ENCODE measurements at places on chromosomes 1 and 21.
A peak's percentile ranks its signal among the peaks of the same experiment; 100 is the strongest.

- no peak for DNase-seq
Measured at GRCh38 chr21:42091899-42092508, 20.9 kb downstream of the UMODL1 start.

- DNase-seq = peak; percentile 71
Measured at GRCh38 chr21:41816583-41817165, 49.8 kb upstream of the RIPK4 start.

GRCh38 chr1:182332261-182333060, 59.1 kb downstream of the GLUL start:
- DNase-seq = no peak

DNA sequence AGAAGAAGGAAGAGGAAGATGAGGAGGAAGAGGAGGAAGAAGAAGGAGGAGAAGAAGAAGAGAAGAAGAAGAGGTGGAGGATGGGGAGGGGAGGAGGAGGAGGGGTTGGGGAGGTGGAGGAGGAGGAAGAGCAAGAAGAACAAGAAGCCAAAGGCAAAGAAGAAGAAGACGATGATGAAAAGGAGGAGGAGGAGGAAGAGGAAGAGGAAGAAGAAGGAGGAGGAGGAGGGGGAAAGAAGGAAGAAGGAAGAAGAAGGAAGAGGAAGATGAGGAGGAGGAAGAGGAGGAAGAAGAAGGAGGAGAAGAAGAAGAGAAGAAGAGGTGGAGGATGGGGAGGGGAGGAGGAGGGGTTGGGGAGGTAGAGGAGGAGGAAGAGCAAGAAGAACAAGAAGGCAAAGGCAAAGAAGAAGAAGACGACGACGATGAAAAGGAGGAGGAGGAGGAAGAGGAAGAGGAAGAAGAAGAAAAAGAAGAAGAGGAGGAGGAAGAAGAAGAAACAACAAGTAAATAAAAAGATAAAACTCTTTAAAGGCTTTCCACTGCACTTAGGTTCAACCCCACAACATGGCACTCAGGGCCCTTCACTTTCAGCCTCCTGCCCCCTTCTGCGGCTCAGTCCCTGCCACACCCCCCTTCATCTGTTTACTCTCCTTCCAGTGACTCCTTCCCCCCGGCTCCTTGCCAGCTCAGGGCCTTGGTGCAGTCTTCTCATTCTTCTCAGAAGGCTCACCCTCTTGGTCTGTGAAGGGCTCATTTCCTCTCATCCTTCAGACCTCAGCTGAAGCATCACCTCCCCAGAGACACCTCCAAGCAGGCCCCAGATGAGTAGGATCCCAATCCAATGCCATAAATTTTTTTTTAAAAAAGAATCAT, 114.0 kb downstream of the KCNN3 start:
- DNase-seq = no peak

- no peak for DNase-seq
Measured at GRCh38 chr1:77026135-77026534, 158.9 kb downstream of the ST6GALNAC5 start.

DNA sequence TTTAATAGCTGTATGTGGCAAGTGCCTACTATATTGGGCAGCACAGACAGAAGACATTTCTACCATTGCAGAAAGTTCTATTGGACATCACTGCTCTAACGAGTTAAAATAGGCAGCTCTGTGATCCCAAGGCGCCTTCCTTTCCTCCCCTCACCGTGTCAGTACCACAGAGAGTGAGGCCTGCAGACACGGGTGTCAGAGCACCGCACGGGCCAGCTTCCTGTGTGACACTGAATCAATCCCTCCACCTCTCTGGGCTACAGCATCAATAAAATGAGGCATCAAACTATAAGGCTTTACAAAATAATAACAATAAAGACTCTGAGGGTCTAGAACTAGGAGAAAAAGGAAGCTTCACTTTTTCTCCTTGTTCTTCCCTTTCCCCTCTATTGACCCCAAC, 246.7 kb downstream of the FOXD2 start:
- peak; percentile 16 for DNase-seq

DNA sequence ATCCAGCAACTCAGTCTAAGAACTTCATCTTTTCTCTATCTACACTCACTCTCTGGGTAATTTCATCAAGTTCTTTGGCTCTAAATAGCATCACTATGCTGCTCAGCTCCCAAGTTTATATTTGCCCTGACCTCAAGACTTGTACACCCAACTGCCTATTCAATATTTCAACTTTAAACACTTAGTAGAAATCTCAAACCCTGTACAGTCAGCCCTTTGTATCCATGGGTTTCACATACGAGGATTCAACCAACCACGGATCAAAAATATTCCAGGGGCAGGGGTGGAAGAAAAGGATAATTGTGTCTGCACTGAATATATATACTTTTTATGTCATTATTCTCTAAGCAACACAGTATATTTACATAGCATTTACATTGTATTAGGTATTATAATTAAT, 13.9 kb downstream of the ASH1L start:
- DNase-seq = no peak

DNA sequence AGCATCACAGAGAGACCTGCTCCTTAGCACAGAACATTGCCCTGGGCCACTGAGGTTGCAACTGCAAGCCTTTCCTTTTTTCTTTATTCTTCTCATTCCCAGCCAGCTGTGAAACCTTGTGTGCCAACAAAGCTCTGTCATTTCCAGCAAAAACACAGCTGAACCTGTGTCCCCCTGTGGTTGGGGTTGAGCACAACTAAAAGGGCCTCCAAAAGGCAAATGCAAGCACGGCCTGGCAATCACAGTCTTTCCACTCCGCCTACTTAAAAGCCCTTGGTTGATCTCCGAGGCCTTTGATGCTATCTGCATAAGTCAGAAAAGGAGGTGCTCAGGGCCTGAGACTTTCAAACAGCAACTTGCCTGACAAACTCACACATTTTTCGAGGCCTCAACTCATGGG, 32.7 kb downstream of the SUSD4 start:
- peak; percentile 31 for DNase-seq

- no peak for DNase-seq
Measured at GRCh38 chr1:116150368-116150767, 39.2 kb downstream of the MAB21L3 start.

DNA sequence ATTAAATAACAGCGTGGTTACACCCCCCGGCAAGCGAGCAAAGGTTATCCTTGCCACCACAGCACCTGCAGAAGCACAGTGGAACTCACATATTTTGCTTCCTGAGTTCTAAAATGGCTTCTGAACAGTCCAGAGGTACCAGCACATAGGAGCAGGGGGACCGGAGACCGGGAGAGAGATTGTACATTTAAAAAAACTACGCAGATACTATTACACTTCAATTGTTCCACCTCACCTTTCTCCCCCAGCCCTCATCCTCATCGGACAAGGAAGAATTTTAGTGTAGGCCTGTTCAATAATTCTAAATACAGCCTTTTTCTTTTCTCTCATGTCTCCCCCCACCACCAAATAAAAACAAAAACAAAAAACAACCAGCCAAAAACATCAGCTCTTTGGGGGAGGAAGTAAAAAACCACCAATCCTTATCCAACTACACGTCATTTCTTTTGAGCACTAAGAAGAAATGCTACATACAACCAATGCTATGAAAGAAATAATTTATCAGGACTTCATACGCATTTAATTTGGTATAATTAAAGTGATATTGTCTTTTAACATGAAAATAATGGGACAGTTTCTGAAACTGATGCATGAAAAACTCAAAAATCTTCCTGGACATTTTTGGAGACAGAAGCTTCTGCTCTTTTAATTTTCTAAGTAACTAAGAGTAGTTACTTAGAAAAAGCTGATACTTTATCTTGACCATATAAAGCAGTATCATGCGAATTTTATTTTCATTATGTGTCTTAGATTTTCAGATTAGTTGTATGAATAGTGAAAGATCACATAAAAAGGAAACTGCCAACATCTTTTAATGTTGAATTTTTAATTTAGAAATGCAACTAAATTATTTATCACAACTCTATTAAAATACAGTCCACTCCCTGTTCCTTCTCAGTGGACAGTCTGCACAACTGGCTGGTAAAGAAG, 9.1 kb downstream of the CDKN2C start:
- DNase-seq = no peak

- DNase-seq = no peak
Measured at GRCh38 chr1:69258842-69259241, 308.9 kb upstream of the LRRC7 start.

DNA sequence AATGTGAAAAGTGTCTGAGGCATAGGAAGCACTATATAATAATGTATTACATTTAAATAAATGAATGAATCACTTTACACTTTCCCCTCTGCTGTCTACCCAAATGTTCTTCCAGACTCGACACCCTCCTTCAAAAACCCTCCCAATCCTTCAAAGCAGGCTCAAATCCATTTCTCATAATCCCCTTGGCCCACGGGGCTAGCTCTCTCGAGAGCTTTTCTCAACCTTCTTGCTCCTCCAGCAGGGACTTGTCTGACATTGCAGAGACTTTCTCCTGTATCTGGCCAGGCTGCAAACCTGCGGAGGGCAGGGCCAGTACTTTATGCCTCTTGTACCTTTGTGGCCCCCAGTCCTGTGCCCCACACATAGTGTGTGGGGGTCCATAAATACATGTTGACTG, 14.1 kb upstream of the CNTN2 start:
- no peak for DNase-seq

DNA sequence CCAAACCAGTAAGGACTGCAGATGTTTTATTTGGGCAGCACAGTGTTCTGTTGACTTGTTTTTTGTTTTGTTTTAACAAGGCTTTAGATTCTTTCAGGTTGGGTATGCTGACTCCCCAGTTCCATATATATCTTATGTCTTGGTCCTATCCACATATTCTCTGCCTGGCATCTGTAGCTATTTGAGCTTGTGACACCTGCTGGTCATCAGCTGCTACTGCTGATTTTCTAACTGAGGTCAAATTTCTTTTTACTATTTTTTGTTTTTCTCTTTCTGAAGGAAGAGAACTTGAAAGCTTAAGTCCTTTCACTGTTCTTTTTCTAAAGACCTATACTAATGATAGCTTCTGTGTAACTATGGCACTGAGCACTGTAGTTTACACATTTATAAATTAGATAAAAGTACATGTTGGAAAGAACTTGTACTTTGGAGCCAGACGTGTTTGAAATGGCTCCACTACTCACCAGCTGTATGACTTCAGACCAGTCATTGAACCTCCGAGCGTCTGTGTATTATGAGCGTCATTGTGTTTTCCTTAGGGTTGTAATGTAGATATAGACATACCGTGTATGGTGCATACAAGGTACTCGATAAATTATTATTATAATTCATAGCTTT, 109.4 kb downstream of the NRDC start:
- no peak for DNase-seq

DNA sequence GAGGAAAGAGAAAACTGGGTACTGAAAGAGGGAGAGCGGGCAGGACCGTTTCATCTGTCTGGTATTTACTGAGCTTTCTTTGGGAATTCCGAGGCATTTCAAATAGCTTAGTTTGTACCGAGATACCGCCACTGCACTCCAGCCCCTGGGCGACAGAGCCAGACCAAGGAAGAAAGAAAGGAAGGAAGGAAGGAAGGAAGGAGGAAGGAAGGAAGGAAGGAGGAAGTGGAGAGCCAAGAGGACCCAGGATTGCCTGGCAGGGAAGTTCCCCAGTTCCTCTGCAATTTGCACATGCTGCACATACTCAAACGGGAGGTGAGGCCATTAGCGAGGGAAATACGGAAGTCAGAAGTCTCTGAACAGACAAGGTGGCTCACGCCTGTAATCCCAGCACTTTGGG, 961 bp upstream of the FUCA1 start:
- no peak for DNase-seq

DNA sequence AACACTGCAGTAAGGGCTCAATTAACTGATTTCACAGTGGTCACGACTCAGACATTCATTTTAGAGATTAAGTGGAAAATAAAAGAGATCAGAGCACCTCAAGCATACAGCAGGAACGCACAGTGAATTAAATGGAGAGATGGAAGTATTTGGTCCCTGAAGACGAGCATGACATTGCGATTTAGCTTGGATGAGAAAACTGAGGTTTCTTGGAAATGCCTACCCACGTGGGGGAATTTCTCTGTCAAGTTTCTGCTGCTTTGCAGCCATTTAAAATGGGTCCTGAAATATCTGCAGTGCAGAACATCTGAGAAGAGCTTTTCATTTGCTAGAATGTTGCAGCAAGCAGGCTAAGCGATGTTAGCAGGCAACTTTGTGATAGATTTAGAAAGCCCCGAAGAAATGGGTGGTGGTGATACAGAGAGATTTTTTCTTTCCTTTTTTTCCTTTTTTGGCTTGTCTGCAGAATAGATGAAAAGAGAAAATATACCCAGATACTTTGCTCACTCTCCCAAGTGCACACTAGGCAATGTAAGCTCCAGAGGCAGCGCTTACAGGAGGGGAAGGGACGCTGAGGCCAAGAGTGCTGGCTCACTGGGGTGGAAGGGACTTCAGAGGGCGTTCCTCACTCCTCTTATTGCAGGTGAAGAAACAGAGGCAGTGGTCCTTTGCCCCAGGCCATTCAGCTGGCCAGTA, 258.0 kb downstream of the KCNJ6 start:
- DNase-seq = no peak

GRCh38 chr1:156114919-156115513, 505 bp downstream of the LMNA start:
- DNase-seq = no peak

- no peak for DNase-seq
Measured at GRCh38 chr1:80827666-80828065, 973.1 kb upstream of the ADGRL2 start.

GRCh38 chr21:43752758-43753438, 23.2 kb downstream of the CSTB start:
- no peak for DNase-seq

GRCh38 chr1:202952818-202953217, 5.3 kb downstream of the ADIPOR1 start:
- DNase-seq = no peak

Measured in type B pancreatic cell (in vitro differentiated cells).